ENCODE measurements at places on chromosomes 11 and 22.

DNA sequence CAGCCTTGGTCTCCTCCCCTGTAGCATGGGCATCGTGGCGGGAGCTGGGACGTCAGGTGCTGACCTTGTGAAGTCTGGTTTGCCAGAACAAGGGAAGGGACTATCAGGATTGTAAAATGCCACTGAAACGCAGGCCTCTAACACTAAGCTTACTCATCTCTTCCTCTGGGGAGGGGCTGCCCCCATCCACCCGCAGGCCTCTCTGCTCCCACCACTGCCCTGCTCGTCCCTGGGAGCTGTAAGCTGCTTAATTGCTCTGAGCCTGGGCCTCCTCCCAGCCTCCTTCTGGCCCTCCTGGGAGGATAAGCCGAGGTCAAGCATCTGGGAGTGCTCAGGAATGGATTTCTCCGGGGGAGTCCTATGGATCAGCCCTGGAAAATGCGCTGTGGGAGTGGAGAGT is 8.4 kb downstream of the SHISAL1 start:
- DNase-seq, result no peak

DNA sequence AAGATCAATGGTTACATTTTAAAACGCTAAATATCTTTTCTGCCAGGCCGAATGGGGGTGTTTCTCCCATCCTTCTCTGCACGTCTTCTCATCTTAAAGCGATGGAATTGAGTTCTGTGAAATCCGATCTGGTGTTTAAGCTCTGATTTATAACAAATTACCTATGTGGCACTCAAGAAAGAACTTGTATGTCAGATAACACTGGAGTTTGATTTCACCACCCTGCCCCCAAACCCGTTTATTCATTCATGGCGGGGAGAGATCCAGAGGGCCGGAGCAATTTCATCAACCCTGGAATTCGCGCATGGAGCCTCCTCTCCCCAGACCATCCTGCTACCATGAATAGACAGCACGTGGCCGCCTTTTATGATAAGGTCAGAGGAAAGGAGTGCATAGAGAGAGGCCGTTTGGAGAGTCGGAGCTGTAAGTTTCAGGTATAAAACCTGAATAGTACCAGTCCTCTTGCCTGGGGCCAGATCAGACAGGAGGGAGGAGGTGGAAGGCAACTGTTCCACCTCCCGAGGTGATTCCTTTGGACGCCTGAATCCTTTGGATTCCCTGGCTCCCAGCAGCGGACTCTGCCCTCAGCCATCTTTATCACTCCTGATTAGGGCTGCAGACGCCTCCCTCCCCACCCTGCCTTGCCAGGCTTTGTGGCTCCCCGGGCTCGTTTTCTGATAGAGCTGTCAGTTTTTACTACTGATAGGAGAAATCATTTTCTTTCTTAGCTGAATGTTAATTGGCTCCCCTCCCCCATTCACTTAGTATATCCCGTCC is 27.3 kb upstream of the NFAM1 start:
- DNase-seq, result no peak

GRCh38 chr11:11975201-11976092 is 33.0 kb downstream of the DKK3 start:
- no peak for DNase-seq

DNA sequence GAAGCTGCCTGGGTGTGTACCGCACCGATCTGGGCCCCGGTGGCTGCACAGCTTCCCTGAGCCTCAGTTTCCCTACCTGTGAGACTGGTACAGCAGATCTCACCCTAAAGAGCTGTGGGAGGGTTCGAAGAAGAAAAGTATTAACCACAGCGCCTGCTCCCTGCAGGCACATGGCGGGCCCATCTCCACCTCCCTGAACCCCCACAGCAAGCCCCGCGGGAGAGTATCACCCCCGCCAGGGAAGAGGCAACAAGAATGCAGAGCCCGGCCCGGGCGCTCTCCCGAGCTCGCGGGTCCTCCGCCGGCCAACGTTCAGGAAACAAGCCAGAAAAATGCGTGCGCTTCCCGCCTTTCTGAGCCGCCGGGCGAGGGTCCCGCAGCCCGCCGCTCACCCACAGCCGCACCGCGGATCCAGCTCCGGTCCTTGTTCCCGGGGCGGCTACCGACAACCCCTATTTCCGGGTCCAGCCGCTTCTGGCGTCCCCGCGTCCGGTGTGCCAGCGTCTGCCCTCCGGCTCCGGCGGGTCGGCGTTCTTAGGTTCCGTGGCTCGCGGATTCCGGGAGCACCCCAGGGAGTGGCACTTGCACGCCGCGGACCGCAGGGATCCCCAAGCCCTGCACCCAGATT is at the start of gene TOP3B:
Gene TOP3B, minus strand, starts transcription at position 450 of the 628 bp plus-strand sequence. CDS start 7,078 bp downstream, outside the sequence.
- DNase-seq, result peak; percentile 80

DNA sequence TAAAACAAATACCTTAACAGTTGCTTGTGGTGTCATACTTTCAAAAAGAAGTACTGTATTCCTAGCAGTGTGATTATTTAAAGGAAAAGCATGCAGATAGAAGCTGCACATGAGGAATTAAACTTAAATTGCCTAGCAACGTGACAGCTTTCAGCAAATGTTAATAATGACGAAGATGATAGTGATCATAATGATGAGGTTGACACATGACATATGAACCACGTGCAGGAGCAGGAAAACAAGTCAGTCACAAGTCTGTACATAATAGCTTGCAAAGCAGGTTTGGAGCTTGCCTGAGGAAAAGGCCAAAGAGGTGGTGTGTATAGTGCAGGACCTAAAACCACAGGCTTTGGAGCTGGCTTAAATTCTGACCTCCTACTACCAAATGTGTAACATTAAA is 30.6 kb upstream of the PIK3C2A start:
- DNase-seq, result no peak

DNA sequence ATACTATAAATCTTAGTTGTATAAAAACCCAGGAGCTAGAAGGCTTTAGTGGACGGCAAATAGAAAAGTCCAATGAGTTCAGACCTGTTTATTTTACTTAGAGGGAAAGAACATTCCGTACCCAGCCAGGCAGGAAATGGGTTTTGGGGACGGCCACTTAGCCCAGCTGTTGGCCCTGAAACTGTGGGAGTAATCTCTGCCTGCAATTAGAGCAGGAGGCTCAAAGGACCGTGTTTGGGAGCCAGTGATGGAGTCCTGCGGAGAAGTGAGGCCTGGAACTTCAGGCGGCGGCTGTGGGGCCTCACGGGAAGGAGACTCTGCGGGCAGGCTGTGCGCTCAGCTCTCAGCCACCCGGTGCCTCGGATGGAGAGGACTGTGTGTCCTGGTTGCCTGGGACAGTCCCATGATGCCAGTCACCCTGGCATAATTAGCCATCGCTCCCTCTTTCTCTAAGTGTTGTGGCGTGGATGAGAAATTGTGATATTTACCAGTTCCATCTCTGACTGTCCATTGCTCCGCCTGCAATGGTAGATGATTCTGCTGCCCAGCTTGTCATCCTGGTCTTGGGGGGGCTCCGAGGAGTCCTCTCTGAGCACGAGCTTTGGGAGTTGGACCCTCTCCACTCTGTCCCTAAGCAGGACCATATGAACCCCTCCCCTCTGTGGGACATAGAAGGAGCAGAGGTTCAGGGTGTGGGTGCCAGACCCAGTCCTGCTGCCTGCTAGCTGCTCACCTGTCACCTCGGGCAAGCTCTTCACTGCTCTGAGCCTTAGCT is 530.3 kb downstream of the TBC1D22A start:
- no peak for DNase-seq

DNA sequence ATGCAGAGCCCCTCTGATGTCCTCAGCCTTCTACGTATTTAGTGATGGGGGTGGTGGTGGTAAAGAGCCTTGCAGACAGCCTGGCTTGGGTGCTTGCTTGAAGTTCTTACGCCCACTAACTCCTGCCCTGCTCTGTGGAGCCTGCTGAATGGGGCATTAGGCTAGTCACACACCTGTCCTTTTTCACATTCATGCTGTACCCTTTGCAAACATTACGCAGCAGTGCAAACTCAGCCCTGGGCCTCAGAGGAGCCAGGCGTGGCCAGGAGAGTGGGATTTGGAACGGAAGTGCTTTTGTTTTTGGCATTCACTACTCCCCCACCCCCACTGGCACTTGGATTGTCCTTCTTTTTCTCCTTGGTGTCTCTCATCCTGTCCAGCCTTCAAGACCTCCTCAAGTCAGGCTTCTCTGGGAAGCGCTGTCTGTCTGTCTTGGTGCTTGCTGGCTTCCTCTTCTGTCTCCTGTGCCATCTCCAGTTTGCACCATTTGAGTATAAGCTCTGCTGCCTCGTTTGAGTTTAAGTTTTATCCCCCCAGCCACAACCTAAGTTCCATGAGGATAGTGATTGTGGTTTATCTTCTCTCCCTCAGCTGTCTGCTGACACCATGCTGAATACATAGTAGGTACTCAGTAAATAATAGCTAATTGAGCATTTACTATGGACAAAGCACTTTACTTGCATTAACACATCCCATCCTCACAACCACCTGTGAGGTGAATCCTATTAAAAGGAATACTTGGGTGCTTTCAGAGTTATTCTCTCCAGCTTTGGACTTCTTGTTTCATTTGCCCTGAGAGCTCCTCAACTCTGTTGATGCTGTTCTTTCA is 26.7 kb downstream of the ZBTB16 start:
- no peak for DNase-seq

DNA sequence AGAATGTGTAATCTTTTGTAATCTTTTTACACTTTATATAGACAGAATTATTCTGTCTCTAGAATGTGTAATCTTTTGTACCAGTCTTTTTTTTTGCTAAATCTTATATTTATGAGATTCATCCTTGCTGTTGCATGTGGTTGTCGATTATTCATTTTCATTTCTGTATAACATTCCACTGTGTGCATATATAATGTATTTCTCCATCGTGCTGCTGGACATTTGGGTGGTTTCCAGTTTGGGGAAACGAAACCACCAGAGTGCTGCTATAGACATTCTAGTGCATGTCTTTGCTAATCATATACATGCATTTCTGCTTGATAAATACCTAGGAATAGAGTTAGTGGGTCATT is 146.5 kb downstream of the GRIK4 start:
- DNase-seq, result no peak
